HuH-7.5 (cell line): ENCODE measurements at places on chromosomes 16 and 17.
A peak's percentile ranks its signal among the peaks of the same experiment; 100 is the strongest.

GRCh38 chr17:63311416-63311937 lies 134.6 kb downstream of the CYB561 start:
- no peak for DNase-seq

DNA sequence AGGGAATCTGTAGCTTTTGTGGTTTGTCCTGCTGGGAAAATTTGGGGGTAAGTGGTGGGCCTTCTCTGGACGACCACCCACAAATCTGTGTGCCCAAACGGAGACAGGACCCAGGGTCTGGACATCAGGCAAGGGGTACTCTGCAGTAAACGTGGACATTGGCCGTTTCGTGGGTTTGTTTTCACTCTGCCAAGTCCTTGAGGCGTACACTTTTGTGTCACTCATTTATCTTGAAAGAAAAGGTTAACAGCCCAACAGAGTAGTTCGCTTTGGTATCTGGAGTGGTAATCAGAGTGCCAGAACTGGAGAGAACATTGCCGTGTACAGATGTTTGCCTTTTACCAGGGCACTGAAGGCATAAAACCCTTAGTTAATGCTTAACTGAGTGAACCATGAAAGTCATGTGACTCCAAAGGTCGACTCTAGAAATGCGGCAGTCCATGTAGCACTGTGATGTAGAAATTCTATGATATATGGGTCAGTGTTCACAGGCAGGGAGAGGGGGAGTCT lies 15.4 kb downstream of the NAA60 start:
- peak; percentile 82 for DNase-seq

GRCh38 chr16:75075688-75076268 lies 40.8 kb downstream of the LDHD start:
- no peak for DNase-seq

GRCh38 chr16:86376837-86377236 lies 133.5 kb upstream of the FOXF1 start:
- DNase-seq = no peak

GRCh38 chr17:8016632-8017424 lies 14.4 kb downstream of the GUCY2D start:
- peak; percentile 56 for DNase-seq

- no peak for DNase-seq
Measured at GRCh38 chr17:70984873-70985272, 815.5 kb downstream of the KCNJ2 start.

DNA sequence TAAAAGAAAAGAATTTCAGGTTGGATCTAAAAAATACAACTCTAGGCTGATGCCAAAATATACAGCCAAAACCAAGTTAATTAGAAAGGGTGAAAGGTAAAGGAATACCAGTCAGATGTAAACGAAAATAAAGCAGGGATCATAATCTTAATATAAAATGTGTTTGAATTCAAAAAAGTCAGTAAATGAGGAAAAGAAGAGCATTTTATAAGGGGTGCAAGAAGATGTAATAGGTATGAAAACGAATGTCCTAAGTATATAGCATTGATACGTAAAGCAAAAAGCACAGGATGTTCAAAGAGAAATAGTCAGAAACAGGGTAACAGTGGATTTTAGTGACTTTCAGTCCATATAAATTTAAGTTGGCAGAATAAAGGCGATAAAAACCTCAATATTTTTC lies 2.5 kb downstream of the OR3A1 start:
- DNase-seq = no peak

- no peak for DNase-seq
Measured at GRCh38 chr17:55341432-55341831, 76.7 kb downstream of the HLF start.

GRCh38 chr17:42830971-42831370 lies 2.2 kb upstream of the PSME3 start:
- no peak for DNase-seq

DNA sequence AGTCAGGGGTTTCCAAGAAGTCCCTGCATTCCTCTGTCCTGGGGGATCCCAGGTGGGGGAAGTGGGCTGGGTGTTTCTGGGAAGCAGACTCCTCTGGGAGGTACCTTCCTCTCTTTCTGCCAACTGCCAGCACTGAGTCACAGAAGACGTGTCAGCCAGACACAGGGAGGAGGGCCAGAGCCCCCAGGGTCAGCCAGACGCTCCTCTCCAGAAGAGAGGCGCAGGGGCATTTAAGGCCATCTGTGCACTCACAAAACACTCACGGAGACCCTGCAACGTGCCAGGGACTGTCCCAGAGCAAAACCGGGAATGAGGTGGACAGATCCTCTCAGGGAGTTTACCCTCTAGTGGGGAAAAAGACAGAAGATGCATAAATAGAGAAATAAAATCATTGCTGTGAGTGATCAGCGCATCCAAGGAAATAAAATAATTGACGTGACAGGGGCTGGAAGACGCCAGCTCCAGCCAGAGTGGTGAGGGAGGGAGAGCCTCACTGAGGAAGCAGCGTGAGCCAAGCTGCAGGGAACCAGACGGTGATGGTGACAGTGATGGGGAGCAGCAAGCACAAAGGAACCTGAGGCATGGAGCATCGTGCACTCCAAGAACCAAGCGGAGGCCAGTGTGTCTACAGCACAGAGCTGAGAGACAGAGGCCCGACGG lies 105.4 kb downstream of the ZNF423 start:
- no peak for DNase-seq

- DNase-seq = no peak
Measured at GRCh38 chr16:19484096-19484495, 37.8 kb downstream of the GDE1 start.

DNA sequence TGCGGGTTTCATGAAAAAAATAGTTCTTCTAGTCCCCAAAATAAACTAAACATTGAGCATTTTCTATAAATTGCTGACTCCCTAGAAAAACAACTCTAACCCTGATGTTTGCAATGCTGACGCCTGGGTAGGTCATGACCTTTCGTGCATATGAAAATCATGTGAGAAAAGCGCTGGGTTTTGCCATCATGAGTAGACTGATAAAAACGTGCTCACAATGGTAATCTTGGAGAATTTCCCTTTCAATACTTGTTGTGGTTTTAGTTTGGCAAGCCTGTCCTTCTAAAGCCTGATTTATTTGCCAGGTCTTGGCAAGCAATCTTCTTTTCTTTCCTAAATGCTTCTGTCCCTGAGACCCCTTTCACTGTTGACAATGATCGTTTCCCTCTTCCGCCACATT lies 4.0 kb upstream of the CLEC10A start:
- no peak for DNase-seq

DNA sequence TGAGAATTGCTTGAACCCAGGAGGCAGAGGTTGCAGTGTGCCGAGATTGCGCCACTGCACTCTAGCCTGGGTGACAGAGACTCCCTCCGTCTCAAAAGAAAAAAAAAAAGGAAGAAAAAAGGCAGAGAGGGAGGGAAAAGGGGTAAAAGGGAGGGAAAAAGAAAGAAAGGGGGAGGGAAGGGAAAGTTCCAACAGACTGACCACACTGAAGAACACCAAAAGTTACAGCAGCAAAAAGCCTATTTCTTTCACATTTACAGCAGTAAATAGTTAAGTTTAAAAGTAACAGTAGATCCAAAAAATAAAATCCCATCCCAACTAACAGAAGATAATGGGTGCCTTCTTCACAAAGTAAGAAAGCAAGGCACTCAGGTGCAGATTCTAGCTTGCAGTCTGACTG lies 36.9 kb upstream of the C17orf78 start:
- DNase-seq = no peak

- no peak for DNase-seq
Measured at GRCh38 chr16:84529607-84530006, 25.1 kb upstream of the MEAK7 start.

DNA sequence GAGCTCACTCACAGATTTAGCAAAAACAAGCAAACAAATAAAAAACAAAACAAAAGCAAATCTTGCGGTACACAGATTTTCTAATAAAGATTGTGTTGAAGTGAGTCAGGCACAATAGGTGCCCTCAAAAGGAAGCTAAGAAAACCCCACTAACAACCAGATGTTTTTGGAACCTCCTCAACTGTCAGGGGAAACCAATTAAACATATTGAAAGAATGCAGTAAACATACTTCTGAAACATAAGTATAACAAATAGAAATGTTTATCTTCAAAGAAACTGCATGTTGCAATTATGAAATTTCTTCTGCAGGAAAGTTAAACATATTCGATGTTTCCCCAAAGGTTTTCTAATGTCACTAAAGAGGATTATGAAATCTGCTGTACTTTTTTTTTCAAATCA lies 110.5 kb upstream of the CORO6 start:
- no peak for DNase-seq

- no peak for DNase-seq
Measured at GRCh38 chr16:72612256-72612655, 435.7 kb downstream of the ZFHX3 start.
